ENCODE measurements at places on chromosomes 7 and 10.

- no peak for DNase-seq
These were observed 11.1 kb upstream of the TFEC start for GRCh38 chr7:116041615-116042014.

- DNase-seq, result no peak
These were observed 20.0 kb downstream of the ARHGAP21 start for GRCh38 chr10:24703700-24704099.

DNA sequence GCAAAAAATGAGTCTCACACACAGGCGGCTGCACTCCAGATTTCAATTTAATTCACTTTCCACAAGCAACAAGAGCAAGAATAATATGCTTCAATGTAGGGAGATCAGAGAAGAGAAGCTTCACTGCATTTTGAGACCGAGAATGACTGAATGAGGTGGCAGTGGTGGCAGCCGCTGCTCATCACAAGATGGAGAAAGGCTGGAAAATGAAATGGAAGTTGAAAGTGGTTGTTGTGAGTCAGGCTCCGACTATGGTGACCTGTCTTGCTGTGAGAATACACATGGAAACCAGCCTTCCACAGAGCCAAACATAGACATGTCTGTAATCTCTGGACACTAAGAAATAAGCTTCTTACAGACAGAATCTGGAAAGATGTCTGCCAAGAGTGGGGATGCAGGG is 499.6 kb upstream of the LRRN3 start:
- DNase-seq, result no peak

DNA sequence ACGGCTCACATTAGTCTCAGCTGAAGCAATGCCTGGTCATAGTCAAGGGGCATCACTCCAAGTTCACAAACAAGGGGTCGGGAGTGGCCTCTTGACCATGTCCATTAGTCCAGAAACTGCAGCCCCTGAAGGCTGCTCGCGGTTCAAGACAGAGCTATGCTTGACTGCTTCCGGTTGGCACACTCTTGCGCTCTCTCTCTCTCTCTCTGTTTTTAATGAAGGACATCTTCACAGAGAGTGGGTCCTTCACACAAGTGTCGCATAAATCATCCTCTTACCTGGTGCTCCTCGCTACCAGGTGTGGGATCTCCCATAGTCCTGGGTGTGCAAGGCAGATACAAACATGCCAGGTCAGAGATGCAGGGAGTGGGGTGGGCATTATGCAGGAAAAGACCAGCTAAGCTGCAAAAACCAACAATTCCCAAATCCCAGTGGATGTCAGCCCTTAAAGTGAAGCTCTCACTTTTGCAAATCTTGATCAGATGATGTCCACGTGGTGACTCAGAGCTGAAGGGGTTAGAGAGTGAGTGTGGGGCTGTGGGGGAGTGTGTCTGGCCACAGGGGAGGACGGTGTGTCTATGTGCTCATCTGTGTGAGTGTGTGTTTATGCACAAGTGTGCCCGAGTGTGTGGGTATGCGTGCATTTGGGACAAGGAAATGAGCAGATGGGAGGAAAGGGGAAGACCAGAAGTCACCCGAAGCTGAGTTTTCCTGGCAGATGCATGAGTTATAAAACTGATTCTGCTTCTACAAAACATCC is 83.7 kb upstream of the PPP2R2D start:
- DNase-seq, result no peak

GRCh38 chr10:31949266-31949665 is 20.6 kb upstream of the ARHGAP12 start:
- no peak for DNase-seq

- no peak for DNase-seq
These were observed 12.1 kb downstream of the GALNTL5 start for GRCh38 chr7:151968357-151968756.

DNA sequence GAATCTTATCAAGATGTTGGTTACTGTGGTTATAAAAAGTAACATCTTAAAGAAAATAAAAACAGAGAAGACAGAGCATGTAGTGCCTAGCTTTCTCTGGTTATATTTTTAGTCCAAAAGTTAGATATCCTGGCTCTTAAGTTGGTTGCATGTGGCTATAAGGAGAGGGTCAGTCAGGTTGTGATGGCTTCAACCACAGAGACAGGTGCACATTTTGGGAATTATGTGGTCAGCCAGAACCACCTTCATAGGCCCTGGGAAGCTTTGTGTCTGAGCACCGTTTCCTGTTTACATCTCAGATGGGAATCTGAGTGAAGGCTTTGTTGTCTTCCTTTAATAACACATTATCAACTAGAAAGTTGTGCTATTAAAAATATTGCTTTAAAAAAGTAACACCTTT is 265.1 kb upstream of the IGFBP3 start:
- DNase-seq, result no peak

DNA sequence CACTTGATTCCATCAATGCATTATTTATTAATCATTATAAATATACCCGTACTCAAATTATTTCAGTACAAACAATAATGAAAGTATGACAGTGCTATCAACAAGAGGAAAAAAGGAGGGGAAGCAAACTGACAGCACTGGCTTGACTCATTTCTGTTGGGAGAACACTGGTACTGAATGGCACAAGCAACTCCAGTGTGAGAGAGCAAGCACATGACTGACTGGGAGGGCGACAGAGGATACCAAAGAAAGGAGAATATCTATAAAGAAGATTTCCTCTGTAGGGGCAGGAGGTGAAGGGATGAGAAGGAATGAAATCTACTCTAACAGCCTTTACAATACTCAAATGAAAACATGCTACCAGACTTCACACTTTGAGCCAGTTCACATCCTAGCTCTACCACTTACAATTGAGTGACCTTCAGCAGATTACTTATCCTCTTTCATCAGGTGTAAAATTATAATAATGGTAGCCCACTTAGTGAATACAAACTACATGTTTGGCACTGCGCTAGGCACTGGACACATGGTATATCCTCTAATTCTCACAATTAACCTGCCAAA is 1.5 kb downstream of the USP54 start:
- DNase-seq, result peak; percentile 81

DNA sequence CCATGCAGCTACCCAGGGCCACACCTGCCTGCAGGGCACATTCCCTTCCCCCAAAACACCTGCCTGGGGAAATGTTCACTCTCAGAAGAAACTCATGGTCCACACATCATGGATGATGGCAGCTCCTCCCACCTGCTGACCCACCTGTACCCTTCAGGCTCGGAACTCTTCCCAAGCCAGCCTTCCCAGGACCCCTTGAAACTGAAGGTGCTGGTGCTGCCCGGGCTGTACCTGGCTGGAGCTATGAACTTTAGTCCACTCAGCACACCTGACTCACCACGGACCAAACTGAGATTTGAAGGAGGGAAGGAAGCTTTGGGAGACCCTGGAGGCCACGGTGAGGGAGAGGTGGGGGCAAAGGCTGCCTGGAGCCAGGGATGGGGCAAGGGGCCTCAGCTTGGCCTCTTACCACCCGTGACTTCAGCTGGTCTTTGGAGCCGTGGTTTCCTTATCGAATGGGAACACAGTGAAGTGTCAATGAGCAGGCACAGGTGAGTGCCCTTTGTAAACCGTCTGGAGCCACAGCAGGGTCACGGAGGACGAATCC is 30.1 kb upstream of the INPP5A start:
- DNase-seq, result no peak

- no peak for DNase-seq
These were observed 56.8 kb upstream of the AASS start for GRCh38 chr7:122200888-122201287.

GRCh38 chr10:8365935-8366911 is 311.7 kb downstream of the GATA3 start:
- DNase-seq, result no peak

- no peak for DNase-seq
These were observed 306.3 kb downstream of the C7orf25 start for GRCh38 chr7:42605406-42606192.

GRCh38 chr10:86753638-86754434 is 2.6 kb upstream of the BMPR1A start:
- no peak for DNase-seq

- DNase-seq, result no peak
These were observed 135.4 kb upstream of the KMT2E start for GRCh38 chr7:104878577-104878976.

All from lung microvascular endothelial cell (primary cell).